ENCODE measurements at places on chromosomes 1 and 21.

GRCh38 chr1:180131510-180131909 is 23.2 kb upstream of the QSOX1 start:
- peak; percentile 55 for DNase-seq

DNA sequence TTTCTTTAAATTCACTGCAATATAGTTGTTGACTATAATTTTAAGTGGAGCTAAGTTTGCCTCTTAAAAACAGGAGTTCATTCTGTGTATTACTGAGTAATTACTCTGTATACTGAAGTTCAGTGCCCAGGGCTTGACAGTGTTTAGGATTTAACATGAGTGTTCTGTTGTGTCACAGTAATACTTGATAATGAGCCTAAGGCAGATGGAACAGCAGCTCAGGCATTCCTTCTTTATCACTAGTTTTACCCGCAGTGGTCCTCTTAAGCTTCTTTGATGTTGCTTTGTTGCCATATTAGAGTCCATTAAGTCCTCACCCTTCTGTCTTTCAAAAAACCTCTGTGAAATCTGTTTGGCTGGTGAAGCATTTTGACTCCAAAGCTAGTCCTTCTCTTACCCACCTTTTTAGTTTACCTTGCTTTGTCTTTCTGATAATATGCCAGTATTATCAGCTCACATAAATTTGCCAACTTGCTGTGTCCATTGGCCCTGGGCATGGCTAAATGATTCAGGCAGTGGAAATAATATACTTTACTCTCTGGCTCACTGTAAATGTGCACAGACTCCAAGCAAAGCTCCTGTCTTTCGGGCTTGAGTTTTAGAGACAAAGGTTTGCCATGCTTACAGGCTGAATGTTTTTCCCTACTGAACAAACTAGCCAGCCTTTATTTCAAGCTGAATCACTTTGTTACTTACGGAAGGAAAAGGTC is 17.7 kb downstream of the HIPK1 start:
- DNase-seq: no peak

DNA sequence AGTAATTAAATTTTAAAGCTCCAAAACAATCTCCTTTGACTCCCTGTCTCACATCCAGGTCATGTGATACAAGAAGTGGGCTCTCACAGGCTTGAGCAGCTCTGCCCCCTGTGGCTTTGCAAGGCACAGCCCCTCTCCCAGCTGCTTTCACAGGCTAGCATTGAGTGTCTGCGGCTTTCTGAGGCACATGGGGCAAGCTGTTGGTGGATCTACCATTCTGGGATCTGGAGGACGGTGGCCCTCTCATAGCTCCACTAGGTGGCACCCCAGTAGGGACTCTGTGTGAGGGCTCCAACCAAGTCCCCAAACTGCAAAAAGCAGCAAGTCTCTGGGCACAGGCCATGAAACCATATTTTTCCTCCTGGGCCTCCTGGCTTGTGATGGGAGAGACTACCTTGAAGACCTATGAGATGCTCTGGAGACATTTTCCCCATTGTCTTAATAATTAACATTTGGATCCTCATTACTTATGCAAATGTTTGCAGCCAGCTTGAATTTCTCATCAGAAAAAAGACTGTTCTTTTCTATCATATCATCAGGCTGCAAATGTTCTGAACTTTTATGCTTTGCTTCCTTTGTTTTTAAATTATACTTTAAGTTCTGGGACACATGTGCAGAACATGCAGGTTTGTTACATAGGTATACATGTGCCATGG is 554.1 kb upstream of the OLFM3 start:
- DNase-seq: peak; percentile 9

- DNase-seq: no peak
Observed at GRCh38 chr21:23218667-23219066, 2220.5 kb downstream of the NCAM2 start.

- no peak for DNase-seq
Observed at GRCh38 chr1:93997756-93998155, 88.5 kb upstream of the GCLM start.

- DNase-seq: no peak
Observed at GRCh38 chr1:238404481-238404880, 513.8 kb upstream of the ZP4 start.

- DNase-seq: no peak
Observed at GRCh38 chr1:111906816-111907215, 82.7 kb downstream of the KCND3 start.

- no peak for DNase-seq
Observed at GRCh38 chr1:15322648-15323350, 75.8 kb downstream of the FHAD1 start.

DNA sequence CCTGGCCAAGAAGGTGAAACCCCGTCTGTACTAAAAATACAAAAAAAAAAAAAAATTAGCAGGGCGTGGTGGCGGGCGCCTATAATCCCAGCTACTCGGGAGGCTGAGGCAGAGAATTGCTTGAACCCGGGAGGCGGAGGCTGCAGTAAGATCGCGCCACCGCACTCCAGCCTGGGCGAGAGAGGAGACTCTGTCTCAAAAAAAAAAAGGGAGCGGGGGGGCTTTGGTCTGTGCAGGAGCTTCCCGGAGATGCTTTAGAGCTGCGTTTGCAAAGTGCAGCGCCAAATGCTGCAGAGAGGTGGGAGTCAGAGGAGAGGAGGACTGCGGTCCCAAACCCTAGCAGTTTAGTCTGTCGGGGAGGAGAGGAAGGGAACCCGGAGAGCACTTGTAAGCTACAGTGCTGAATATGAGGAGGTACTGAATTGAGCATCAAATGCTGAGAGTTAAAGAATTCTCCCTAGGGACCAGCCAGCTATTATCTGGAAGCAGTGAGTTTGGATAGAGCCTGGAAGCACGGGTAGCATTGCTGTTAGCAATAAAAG is 569 bp downstream of the FALEC start:
- peak; percentile 30 for DNase-seq

DNA sequence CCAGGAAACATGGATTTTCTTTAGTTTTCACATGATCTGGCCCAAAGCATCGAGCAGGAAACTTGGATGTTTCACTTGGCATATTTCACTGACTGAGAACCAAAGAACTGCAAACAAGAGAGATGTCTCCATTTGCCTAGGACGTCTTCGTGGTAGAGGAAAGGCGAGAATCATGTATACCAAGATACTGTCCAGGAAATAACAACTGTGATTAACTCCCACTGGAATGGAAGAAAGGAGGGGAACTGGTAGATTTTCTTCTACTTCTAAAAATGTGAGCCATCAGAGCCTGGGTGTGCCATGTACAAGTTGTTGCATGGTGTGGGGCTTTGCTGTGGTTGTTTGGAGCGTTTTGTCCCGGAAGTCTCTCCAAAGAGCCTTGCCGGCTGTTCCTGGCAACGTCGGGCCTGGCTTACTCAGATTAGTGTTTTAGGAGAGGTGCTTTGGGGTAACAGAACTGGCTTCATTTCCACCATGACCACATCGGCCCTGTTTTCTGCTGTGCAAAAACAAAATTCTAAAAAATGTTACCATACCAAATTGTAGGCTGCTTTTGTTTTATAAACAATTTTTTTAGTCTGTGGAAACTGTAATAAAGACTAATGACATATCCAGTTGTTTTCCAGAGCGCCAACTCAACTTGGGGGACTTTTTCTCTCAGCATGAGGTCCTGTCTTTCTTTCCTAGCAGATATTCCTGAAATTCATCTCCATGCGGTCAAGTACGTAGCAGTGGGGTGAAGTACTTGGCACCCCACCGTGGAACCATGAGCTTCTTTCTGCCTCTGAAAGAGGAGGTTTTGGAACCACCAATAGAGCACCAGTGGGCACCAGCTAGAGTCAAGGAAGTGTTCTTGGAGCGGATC is 118.3 kb downstream of the TM2D1 start:
- no peak for DNase-seq

DNA sequence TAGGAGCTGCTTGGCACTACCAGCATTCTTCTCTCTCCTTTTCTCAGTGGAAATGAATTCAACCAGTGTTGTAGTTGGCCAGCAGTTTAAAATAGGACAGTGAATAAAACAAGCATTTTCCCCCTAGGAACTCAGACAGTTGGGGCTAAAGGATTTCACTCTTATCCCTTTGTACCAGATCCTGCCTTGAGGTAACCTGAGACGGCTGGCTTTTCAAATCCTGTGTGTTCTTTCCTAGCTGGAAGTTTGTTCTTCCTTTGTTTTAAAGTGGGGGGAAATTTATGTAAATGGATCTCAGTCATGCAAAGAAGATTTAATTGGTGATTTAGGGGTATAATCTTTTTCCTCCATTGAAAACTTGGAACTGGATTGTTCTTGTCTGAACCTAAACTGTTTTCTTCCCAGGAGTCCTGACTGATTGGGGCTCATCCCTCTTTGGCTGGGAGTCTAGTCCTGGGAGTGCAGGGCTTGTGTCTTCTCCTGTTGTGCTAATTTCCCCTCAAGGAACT is 23.3 kb downstream of the ZP4 start:
- DNase-seq: no peak

DNA sequence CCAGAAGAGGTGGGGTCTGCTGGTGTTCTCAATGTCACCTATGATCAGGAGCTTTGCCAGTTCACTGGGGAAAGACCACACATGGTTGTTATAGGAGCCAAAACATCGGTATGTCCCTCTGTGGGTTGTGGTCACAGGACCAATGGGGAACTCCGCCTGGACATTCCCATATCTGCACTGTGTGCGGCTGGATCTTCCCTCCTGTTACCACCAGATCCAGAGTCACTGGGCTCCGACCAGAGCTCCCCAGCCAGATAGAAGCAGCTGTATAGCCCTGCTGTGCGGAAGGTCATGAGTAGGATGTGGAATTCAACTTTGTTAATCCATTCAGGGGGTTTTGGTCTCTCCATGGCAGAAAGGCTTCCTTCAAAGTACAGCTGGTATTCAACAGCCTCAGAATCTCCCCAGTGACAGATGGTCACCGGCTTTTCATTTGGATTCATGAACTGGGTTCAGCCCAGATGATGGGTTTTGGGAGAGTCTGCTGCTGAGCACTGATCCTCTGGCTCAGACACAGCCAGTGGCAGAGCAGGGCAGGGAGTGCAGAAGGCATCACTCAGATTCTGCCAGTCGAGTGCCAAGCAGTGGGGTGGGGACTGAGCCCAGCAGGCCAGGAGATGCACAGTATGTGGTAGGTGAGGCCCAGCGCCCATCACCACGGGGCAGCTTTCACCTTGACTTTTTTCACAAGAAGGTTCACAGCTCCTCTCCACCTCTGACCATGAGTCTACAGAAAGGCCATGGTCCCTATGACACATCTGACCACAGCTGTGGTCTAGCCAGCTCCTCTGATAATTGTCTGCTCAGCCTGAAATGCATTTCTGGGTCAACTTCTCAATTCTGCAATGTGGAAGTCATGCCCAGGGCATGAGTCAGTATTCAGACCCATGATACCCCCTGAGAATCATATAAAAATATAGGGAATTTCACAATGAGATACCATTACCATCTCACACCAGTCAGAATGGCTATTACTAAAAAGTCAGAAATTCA is 2.9 kb upstream of the SHCBP1L start:
- no peak for DNase-seq

DNA sequence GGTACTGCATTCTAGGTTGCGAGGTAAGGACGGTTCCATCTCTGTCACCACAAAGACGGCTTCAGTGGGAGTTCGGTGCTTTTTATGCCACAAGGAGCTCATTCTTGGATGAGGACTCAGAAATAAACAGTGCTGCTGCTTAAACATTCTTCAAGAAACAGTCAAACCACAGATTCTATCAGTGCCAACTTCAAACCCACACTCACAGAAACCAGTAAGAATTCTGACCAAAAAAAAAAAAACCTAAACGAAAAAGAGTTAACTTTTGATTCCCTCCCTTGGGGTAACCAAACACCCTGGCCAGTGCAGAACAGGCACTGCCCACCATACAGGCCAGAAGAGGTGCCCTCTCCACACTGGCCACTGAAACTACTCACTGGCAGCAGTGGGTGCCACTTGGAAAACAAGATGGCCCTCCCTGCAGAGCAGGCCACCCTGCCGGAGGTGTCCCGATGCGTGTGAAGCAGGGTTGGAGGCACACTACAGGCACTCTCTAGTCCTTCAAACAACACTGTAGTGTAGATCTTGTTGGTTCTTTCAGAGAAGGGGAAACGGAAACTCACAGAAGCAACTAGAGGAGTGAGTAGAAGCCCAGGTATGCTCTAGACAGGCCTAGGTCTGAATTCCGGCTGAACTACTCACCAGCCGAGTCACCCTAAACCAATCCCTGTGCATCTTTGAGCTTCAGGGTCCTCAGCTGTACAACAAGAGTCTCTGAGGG is 87.3 kb upstream of the TLR5 start:
- peak; percentile 57 for DNase-seq

GRCh38 chr1:63198871-63199394 is 123.4 kb upstream of the FOXD3 start:
- no peak for DNase-seq

- no peak for DNase-seq
Observed at GRCh38 chr1:3827813-3828307, 29.2 kb downstream of the CEP104 start.

- no peak for DNase-seq
Observed at GRCh38 chr1:60342569-60342968, 269.0 kb upstream of the C1orf87 start.

DNA sequence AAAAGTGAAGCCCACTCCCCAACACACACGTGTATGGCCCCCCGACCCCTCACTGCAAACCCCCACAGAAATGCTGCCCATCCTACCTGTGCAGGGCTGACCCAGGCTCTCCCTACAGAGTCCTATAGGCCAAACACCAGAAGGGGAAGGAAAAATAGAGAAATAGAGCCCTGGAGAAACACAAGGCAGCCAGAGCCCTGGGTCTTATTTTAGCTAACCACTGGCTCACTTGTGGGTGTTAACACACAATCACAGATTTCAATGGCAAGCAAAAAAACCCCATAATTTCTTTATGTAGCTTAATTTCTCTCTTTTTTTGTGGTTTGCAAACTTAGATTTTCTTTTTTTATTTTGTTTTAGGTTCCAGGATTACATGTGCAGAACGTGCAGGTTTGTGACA is 989 bp upstream of the PIGR start:
- DNase-seq: no peak

DNA sequence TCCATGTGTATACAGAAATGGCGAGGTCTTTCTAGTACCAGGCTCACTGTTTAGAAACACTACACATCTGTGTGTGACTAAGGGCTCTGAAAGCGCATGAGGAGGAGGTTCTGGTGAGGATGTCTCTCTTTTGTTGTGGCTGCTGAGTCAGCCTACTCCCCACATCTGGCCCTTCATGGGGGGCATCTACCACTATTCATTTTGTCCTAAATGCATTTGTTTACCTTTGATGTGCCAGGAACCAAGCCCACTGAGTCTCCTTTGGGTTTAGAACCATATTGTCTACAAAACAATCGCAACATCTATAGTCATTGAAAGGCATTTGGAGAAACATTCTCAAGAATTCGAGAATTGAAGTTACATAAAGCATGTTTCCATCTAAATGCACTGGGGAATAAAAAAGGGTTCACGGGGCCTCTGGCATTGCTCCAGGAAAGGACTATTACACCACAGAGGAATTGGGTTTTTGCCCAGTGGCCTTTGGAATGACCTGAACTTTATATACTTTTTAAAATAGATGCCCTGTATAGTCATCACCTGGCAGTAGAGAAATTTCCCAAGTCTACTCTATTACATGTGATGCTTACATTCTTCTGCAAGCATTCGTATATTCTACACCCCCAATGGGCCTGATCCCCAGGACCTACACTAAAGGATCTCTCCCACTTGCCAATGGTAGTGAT is 35.1 kb upstream of the ADORA3 start:
- DNase-seq: peak; percentile 42
